Fibroblast of upper back skin (primary cell): ENCODE measurements at places on chromosomes 5 and 9.

DNA sequence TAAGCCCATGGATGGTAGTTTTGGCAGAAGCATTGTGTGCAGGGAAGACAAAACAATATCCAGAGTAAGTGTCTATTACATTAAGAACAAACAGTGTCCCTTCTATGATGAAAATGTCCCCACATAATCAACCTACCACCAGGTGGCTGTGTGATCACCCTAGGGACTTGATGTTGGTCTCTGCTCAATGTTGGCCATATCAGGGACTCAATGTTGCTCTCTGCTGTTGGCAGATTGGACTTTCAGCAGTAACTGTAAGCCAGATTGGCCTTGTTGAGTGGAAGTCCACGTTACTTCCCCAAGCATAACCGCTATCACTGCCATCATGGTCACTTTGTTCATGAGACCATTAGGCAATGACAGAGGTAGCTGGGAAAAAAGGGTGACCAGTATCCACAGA is 52.8 kb upstream of the PRSS3 start:
- no peak for DNase-seq

DNA sequence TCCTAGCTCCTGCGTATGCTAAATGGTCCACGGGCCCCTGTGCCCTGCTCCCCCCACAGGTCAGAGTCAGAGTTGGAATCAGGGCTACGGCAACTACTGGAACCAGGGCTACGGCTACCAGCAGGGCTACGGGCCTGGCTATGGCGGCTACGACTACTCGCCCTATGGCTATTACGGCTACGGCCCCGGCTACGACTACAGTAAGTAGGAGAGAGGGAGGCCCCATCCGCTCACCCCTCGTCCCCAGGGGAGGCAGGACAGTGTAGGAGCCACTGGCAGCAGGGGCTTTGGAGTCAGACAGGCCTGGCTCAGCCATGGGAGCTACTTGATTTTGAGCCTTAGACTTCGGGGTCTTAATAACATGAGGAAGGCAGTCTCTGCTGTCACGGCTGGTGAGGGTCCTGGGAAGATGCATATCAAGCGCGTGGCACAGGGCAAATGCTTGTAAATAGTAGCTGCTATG is 5.8 kb downstream of the HNRNPAB start:
- no peak for DNase-seq

DNA sequence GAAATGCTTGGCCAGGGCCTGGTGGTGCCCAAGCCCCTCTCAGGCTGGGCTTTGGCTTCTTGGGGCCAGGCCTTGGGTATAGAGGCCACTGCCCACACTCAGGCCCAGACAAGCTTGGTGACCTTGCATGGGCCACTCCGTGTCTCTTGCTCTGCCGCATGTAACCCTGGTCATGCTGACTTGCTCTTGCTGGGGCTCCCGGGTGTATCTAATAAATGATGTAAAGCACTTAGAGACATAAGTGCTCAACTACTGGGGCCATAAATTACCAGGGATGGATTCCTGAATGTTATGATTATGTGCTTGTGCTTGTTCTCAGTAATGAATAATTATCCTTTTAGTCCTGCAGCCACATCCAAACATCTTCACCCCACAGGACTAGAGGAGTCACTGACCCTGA is 54.0 kb downstream of the C5orf15 start:
- DNase-seq = no peak

- peak; percentile 95 for DNase-seq
Measured at GRCh38 chr5:35884191-35884769, 27.6 kb downstream of the IL7R start.

DNA sequence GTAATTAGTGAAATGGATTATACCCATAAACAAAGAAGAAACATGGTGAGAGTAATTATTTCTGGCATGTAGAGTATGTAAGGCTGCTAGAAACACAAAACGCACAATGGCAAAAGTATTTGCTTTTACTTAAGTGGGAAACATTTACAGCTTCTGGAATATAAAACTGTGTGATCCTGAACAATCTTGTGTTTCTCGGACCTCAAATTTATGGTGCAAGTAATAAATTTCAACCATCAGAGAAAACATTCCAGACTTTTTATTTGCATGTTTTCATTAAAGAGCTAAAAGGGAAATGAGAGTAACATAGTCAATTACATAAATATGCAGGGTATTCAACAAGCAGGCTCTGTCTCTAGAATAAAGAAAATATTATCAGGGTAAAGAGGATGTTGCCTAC is 17.2 kb upstream of the PRR16 start:
- peak; percentile 21 for DNase-seq

- no peak for DNase-seq
Measured at GRCh38 chr5:83577036-83577636, 105.6 kb downstream of the VCAN start.

- DNase-seq = no peak
Measured at GRCh38 chr5:154676508-154676907, 78.7 kb upstream of the LARP1 start.

GRCh38 chr9:92610470-92611420 is 59.2 kb downstream of the IPPK start:
- DNase-seq = peak; percentile 70

GRCh38 chr9:27499451-27499850 is 24.6 kb upstream of the IFNK start:
- peak; percentile 22 for DNase-seq

GRCh38 chr5:13664377-13664776 is 280.1 kb downstream of the DNAH5 start:
- DNase-seq = peak; percentile 93
